ENCODE measurements at places on chromosomes 6 and 20.

GRCh38 chr20:48782901-48783308 lies 44.9 kb downstream of the PREX1 start:
- no peak for DNase-seq

DNA sequence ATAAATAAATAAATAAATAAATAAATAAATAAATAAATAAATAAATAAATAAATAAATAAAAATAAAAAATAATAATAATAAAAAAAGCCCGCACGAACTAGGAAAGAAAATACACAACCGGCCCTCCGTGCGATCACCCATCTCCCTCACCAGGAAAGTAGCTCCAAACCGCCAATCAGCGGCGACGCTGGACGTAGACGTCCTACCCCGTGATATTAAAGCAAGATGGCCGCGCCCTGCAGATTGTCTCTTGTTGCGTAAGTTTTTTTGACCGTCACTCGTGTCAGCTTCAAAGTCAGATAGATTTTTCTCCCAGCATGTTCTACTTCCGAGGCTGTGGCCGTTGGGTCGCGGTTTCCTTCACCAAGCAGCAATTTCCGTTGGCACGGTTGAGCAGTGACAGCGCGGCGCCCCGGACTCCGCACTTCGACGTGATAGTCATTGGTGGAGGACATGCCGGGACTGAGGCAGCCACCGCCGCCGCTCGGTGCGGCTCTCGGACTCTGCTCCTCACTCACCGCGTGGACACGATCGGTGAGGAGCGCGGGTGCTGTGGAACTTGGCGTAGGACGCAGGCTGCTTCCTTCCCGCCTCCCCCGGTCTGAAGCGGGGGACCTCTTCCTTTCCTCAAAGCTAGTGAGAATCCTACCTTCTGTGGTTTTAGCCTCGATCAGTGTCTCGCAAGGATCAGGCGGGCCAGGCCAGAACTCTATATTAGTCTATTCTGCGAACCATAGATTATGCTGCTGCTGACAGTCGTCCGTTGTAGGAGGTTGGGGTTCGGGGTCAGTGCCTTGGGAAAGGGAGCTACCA lies at the start of gene MTO1:
MTO1 (plus strand) TSS at position 201 of the 814 bp plus-strand sequence; CDS start at position 319, 118 bp downstream.
- peak; percentile 93 for DNase-seq

- no peak for DNase-seq
Measured at GRCh38 chr6:150652848-150653613, 53.3 kb downstream of the PLEKHG1 start.

DNA sequence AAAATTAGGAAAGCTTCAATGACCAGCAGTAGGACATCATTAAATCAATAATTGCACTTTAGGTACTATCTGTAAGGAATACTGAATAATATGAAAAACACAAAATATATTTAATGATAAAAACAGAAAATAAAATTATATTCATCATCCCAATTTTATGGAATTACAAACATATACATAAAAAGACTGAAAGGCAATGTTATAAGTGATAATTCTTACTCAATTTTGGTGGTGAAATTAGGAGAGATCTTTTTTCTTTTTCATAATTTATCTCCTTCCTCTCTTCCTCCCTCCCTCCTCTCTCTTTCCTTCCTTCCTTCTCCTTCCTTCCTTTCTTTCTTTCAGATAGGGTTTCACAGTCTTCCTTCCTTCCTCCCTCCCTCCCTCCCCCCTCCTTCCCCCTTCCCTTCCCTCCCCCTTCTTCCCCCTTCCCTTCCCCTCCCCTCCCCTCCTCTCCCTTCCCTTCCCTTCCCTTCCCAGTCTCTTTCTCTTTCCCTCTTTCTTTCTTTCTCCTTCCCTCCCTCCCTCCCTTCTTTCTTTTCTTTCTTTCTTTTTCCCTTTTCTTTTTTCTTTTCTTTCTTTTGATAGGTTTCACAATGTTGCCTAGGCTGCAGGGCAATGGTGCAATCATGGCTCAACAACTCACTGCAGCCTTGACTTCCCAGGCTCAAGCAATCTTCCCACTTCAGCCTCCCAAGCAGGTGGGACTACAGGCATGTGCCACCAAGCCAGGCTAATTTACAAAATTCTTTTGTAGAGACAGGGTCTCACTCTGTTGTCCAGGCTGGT lies 36.8 kb downstream of the RSPH3 start:
- DNase-seq, result no peak

DNA sequence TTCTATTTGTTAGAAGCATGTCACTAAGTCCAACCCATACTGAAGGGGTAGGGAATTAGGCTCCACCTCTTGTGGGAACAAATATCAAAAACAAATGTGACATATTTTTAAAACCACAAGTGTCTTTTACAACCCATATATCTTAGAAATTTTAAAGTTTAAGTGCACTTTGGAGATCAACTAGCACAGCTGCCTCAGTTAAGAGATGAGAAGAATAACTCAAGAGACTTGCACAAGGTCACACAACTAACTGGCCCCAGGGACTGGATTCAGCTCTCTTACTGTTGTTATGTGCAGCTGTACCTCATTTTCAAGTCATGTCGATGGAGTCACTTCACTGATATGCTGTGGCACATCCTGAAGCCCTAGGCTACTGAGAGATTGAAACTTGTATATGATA lies 102.9 kb upstream of the BMP2 start:
- no peak for DNase-seq
